ENCODE measurements at places on chromosomes 11 and 22.

GRCh38 chr11:126633330-126633729, 277.8 kb downstream of the ST3GAL4 start:
- DNase-seq = no peak

- no peak for DNase-seq
These were observed 62.8 kb upstream of the CAPRIN1 start for GRCh38 chr11:33988586-33989370.

- DNase-seq = no peak
These were observed 96.7 kb downstream of the MPPED1 start for GRCh38 chr22:43508489-43508888.

- no peak for DNase-seq
These were observed 58.3 kb downstream of the AAMDC start for GRCh38 chr11:77879218-77879617.

DNA sequence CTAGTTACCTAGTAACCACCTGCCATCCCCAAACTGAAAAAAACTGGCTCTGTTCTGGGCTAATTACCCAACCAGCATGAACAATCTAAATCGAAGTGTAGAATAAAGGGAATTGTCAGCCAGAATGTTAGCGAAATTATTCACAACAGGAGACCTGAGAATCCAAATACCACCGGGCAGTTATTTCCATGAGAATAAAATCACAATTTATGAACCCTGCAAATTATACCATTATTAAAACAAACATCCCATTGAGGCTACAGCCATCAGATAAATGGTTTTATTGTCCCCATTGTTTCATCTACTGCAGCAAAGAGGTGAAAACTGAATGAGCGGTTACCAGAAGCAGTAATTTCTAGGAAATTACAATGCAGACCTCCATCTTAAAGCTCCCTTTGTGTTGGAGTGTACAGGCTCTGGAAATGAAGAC, 21.7 kb downstream of the FAM168A start:
- no peak for DNase-seq

- no peak for DNase-seq
These were observed 358 bp downstream of the OR52H1 start for GRCh38 chr11:5547982-5548381.

GRCh38 chr11:121892131-121892681, 223.8 kb downstream of the BLID start:
- peak; percentile 72 for DNase-seq

DNA sequence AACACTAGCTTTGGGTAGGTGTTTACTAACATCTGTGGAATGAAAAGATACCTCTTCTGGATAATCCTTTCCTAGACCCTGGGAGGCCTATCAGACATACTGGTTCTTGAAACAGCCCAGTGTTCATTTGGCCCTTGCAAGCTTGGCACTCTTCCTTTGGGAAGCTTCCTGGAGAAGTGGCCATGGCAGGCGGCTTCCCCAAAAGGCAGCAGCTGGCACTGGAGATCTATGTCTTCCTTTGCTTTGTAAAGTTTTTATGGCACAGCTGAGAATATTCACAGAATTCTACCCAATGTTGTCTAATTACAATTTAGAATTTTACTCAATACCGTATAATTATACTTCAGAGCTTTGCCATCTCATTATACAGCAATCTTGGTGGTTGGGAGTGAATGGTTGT, 199.2 kb upstream of the C11orf87 start:
- DNase-seq = no peak

DNA sequence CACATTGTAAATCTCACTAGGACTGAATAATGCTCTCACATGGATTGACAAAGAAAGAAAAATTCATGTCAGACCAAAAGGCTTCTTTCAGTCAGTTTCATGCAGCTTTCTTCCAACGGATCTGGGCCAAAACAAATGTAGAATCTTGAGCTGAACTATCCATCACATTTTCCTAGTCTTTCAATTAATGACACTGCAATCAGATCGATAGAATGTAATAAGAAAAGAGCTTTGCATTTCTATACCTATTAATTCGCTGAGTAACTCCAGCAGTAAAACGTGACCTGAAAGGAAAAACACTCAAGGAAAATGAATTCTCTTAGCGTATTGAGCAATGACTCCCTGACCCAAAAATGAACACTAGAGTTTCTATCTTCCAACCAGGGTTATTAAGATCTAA, 194.8 kb upstream of the BLID start:
- no peak for DNase-seq

DNA sequence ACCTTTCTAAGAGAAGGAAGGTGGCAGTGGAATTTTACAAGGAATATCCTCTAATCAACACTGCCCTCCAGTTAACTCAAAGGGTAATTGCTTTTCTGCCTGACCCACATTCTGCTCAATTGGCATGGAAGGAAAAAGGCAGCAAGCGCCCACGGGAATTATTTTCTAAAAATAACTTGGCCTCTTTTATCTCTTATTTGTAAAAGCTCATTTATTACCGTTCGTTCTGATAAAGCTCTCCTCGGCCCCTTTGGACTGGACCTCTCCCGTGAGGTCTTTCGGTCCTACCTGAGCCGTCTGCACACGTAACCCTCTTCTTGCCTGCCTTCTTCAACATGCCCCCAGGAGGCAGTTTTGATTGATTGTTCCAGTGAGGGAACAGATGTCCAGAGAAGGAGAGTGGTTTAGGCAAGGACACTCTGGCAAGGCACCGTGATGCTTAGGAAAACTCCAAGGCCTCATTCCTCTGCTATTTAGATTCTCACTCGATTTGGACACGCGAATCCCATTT, 53.2 kb upstream of the CRTAM start:
- no peak for DNase-seq

DNA sequence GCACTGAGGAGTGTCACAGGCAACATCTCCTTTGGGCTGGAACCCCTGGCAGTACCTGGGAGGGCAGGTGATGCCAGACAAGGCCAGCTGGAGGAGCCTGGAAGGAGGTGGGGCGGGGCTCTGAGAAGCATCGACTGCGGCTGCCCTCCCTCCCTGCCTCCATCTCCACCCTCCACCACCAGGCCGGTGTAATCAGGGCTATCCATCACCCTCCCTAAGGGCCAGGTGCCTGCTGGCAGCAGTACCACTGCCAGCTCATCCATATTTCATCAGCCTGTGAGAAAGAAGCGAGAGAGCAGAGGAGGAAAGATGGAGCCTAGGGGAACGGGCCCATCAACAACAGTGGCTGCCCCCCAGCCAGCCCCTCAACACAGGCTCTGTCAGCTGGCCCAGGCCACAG, 51.4 kb upstream of the RASD2 start:
- DNase-seq = no peak

Data from kidney capillary endothelial cell (primary cell).